Endothelial cell of umbilical vein (primary cell): ENCODE measurements at places on chromosomes 2 and 18. TPM values are rescaled to one million over a fixed set of nuclear protein-coding genes. Genes with fewer than 3 reads are reported as not detected.

Gene CLIP4
- total RNA-seq, result 21.7 and 24.0 TPM in 2 replicates

Gene CENPA
- 33.1 and 34.1 TPM in 2 replicates for total RNA-seq

GRCh38 chr2:65075605-65076344 lies 19.6 kb downstream of the CEP68 start:
- DNase-seq, result peak; percentile 35

DNA sequence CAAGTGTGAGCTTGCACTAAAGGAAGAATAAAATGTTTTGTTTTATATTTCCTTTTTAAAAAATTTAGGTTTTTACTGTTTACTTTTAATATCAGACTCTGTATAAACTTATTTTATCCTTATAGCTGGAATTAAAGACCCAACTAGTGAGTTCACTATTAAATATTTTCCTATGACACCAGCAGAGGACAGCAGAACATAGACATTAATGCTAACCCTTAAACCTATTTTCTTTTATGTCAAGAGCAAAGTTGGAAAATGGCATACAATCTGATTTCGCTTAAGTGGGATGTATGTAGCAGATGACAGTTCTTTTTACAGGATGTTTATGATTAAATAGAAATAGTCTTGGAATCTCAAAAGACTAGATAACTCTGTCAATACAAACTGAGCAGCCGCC lies 188.2 kb upstream of the XIRP2 start:
- DNase-seq, result no peak

DNA sequence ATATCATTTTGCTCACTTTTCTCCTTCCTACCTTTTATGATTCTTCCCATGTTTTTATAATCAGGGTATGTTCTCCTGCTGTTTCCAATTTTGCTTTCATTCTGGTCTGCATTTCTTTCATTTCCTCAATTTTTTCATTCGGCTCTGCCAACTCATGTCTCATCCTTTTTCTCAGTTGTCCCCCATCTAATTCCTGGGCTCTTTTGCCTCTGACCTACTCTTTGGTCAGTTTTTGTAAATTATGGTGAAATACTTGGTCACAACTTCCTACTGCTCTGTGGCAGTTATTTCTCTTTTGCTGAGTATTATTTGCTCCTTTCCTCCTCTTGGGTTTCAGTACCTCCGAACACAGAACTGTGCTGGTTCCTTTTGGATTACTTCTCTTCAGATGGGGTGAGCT lies 27.5 kb downstream of the MYO7B start:
- DNase-seq, result no peak

DNA sequence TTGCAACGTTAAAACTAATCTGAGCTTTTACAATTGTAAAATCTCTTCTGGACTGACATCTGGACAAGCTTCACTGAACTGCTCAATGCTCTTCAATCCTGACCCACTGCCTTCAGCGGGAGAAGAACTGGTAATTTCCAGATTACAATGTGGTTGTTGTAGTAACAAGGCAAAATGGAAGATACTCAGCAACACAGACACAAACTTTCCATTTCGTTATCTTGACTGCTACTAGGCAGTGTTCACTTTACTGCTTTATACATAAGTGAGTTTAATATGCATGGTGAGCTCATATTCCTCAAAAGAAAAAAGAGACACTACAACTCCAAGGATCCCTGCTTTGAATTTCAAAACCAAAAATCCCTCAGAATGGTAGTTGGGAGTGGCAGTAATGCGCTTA lies 51.9 kb downstream of the GRB14 start:
- no peak for DNase-seq
